Astrocyte of the spinal cord (primary cell): ENCODE measurements at places on chromosomes 3 and 15.
A peak's percentile ranks its signal among the peaks of the same experiment; 100 is the strongest.

DNA sequence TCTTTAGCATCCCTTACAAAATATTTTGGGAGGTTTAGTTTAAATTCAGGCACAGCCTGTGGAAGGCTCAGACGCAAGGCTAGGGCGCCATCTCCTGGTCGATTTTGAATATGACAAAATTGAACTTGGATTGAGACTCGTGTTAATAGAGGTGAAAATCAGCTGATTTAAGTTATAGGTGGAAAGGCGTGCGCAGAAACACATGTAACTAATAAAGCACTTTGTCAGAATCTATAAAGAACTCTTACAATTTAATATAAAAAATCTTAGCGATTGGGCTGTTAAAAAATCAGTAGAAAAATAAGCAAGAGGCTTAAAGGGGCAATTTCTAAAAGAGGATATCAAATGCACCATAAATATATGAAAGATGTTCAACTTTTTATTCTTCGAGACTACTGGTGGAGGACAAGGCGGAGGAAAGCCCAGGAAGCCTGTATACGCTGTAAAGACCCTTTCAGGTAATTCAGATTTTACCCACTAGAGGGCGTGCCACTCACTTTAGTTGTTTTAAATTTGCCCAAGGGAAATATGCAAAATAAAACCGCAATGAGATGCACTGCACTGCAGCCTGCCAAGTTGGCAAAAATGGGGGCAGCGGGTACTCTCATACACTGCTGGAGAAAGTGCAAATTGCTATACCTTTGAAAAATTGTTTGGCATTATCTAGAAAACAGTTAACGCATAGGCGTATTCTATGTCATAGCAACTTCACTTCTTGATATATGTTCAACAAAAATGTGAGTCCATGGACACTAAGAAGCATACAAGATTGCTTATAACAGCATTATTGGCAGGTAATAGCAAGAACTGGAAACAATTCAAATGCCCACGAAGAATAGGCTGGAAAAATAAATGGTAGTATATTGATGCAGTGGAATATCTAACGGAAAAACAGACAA lies 64.7 kb downstream of the SLC30A4 start:
- DNase-seq: peak; percentile 82

DNA sequence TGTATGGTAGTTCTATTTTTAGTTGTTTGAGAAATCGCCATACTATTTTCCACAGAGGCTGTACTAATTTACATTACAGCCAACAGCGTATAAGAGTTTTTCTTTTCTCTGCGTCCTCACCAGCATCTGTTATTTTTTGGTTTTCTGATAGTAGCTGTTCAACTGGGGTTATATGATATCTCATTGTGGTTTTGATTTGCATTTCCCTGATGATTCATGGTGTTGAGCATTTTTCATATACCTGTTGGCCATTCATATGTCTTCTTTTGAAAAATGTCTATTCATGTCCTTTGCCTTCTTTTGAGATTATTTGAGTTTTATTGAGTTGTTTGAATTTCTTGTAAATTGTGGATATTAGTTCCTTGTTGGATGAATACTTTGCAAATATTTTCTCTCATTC lies 114.6 kb downstream of the LRRK1 start:
- no peak for DNase-seq

DNA sequence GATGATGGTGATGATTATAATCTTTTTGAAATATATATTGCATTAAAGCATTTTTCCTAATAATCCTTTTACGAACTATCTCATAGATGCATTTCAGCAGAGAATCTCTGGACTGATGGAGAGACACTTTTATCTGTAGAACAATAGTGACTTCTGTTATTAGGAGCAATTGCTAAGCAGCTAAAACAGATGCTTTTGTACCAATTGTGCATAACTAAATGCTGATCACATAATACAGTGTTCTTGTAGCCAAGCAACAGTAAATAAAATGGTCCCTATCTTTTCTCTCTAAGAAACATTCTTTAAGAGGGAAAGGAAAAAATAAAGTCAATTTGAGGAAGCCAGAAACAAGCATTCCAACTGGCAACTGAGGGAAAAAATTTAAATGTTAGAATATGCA lies 405.8 kb upstream of the GOLIM4 start:
- no peak for DNase-seq

GRCh38 chr3:53819163-53819868 lies 26.9 kb downstream of the CHDH start:
- no peak for DNase-seq

GRCh38 chr15:63202861-63203260 lies 13.5 kb downstream of the RAB8B start:
- no peak for DNase-seq

- no peak for DNase-seq
These were observed 942.0 kb downstream of the SQOR start for GRCh38 chr15:46576646-46577395.

DNA sequence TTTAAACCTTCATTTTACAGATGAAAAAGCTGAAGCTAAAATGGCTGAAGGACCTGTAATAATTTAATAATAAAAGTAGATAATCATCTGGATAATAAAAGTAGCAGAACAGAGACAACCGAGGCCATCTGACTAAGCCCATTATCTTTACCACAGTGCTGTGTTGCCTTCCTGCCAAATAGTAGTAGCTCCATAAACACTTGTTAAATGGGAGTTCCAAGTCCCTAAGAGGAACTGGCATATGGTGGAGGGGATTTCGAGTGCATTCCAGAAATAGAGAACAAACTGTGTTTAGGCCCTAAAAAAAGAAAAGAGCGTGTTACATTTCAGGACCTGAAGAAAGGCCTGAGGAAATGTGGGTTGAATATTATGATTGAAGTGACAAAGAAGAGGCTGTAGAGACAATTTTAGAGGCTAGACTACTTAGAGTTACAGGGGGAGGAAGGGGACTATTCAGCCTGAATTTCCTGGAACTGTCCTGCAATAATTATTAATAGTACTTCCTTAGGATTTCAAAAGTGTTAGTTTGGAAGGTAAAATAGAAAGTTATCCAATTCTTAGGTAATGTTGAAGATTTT lies 424.3 kb downstream of the ROBO2 start:
- DNase-seq: peak; percentile 47
